GM06990 (cell line): ENCODE measurements at places on chromosomes 4 and X.

- no peak for DNase-seq
Measured at GRCh38 chr4:108838451-108838850, 75.6 kb upstream of the ETNPPL start.

GRCh38 chrX:121733514-121733913 is 686.1 kb downstream of the GLUD2 start:
- no peak for DNase-seq

DNA sequence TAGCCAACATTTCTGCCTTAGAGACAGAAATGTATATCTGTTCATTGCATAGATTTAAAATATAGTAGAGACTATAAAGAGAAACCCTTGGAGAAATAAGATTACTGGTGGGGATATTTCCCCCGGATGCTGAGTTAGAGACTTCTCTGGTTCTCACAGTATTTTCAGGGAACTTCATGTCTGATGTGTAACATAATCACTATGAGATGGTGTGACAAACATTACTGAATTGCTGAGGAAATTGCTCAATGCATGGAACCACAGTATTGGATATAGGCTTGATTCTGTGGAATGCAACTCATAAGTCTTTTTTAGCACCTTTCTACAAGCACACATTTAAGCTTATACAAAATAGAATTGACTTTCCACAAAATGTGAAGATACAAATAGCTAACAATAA is 152.7 kb downstream of the SOWAHB start:
- no peak for DNase-seq

DNA sequence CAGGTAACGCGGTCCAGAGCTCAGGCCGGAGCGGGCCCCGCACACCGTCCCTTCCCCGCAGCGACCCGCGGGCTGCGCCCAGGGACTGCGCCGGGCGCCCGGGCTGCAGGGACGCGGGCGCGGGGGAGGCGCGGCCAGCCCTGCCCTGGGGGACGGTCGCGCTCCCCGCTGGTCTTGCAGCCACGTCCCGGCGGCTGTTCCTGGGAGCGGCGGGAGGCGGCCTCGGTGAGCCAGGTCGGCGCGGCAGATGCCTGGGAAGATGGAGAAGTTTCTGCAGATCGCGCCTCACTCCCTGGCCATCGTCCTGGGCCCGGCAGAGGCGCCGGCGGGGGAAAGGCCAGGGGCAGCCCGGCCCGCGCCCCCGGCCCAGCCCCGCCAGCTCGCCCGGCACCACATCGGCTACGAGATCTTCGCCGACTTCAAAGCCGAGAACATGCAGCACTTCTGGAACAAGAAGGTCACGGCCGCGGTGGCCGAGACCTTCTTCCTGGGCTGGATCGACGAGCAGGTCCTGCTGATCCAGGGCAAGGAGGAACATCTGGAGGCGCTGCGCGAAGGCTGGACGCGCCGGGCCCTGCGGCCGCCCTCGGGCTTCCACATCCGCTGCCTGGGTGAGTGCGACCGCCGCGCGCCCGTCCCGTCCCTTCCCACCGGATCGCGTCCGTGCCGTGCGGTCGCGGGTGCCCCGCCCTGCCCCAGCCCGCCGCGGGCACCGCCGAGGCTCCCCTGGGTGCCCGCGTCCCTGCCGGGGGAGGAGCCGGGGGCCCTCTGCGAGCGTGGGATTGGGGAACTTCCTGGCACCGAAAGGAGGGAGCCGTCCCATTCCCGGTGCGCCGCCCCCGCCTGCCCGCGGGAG is 107.4 kb upstream of the STOX2 start:
- DNase-seq: peak; percentile 22

DNA sequence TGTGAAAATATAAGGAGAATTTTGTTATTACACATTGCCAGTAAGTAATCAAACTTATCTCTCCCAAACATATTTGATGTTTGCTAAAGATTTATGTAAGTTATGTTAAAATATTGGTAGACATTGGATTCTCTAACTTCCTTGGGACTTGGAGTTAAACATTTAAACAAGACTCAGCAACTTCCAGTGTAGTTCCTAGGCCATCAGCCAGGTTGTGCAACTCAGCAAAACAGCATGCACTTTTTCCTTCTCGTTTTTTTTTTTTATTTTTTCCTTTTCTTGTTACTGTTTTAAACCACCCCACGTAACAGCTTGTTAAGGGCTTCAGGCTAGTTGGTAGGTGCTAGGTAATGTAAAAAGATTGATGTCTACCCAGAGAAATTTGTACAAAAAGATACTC is 510.4 kb downstream of the ANKRD50 start:
- DNase-seq: no peak

DNA sequence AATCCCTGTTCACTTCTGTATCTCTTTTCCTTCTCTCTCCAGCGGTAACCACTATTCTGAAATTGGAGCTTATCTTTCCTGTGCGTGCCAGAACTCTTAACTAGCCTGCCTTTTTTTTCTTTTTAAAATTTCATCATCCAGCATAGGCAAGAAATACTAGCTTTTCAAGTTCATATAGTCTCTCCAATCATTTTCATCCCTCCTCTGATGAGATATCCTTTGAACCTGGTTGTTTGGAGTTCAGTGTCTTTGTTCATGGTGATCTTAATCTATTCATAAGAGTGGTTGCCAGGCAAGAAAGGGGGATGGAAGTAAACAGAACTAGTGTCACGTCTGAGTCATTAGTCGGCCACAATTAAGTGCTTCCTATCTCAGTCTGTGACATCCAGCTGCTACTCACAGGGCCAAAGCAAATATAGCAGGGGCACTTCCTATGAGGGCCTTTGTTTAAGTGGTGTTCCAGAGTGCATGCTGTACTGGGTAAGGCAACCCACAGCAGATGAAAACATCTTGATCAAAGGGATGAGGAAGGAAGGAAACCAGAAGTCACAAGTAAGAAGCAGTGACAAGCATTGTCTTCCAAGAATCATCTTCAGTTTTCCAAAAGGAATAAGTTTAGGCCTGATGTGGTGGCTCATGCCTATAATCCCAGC is 56.4 kb upstream of the XIAP start:
- DNase-seq: peak; percentile 22

GRCh38 chr4:183674153-183674552 is 15.1 kb downstream of the TRAPPC11 start:
- no peak for DNase-seq

DNA sequence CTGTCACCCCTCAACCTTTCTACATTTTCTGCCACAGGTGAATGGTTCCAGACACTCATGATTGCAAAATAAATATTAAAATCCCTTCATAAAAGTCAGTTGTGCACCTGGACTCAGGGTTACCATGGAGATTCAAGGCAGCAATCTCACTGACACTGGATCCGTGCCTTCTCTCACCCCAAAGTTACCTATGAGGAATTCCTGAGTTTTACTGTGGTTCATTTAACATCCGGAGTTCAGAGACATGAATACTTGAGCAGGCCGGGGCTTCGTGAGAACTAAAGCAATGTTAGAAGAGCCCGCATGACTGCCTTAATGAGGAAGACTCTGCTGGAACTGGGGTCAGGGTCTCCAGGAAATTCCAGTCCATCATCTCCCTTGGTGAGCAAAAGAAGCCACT is 12.5 kb upstream of the CLNK start:
- DNase-seq: no peak

GRCh38 chr4:60296386-60296785 is 903.7 kb upstream of the ADGRL3 start:
- DNase-seq: no peak

GRCh38 chrX:125153621-125154020 is 166.1 kb upstream of the TEX13C start:
- DNase-seq: no peak

DNA sequence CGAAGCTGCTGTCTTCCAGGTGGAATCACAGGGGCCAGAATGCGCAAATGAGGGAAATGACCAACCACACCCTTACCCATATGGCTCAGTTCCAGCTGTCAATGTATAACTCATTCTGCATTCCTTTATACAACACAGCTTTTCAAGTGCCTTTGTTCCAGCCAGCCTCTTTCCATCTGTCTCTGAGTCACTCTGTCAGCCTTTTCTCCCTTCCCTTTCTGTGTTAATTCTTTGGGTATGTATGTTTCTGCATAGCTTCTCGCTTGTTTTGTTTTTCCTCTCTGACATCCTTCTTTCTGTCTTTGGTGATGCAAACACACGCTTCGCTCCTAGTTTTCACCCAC is 54.5 kb downstream of the RS1 start:
- no peak for DNase-seq

- DNase-seq: no peak
Measured at GRCh38 chr4:211033-211511, 86.8 kb downstream of the ZNF718 start.

DNA sequence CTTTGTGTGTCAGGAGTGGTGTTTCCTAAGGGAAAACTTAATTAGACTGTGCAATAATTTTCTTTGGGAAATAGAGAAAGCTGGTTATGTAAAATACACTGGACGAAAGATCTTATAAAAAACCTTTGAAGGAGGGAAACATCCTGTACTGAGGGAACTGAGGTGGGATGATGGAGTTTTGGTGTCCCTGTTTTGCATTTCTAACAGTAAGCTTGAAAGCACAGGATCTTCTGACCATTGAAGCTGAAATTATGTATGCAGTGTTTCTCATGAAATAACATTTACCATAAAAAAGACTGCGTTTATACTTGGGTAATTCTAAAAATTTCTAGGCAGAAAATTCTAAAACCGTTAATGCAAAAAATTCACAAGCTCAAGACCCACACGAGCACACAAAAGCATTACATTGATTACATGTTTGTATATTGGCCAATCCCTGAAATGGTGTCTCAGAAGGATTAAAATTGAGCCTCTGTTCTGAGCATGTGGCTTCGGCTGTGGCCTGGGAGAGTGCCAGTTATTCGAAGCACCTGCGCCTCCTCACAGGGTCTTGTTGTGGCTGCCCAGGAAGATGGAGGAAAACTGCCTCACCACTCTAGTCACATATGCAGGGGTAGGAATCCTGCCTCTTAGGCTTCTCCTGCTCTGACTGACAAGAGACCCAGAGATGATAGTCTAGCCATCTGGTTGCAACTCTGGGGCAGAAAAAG is 49.5 kb downstream of the JADE3 start:
- DNase-seq: no peak

DNA sequence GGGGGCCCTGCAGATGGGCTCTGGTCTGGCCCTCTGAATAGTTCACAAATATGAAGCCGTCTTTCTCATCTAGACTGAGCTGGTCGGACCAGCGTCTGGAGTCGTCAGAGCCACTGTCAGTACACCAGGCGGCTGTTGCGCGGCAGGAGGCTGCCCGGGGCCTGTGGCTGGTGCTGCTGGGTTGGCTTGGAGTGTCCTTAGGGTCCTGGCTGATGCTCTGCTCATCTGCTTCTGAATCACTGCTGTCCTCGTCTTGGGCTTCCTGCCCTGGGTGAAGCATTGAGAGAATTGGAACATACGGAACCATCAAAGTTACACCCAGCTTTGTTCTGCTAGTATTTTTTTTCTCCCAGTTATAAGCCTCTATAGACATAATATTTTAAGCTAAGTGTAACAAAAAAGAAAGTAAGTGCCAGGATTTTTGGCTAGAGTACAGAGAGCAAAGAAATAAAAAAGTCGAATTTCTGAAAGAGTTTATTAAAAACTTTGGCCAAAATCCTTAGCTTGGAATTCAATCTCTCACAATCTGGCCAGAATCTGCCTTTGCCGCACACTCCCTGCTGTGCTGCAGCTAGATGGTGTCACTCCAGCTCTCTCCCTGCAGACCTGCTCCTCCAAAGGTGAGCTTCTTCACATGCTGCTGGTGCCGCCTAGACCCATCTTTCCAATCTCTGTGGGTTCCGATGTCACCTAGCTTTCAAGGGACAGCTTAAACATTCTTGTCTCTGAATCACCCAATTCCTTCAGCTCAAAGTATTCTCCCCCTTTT is 96.2 kb downstream of the CDS1 start:
- no peak for DNase-seq

DNA sequence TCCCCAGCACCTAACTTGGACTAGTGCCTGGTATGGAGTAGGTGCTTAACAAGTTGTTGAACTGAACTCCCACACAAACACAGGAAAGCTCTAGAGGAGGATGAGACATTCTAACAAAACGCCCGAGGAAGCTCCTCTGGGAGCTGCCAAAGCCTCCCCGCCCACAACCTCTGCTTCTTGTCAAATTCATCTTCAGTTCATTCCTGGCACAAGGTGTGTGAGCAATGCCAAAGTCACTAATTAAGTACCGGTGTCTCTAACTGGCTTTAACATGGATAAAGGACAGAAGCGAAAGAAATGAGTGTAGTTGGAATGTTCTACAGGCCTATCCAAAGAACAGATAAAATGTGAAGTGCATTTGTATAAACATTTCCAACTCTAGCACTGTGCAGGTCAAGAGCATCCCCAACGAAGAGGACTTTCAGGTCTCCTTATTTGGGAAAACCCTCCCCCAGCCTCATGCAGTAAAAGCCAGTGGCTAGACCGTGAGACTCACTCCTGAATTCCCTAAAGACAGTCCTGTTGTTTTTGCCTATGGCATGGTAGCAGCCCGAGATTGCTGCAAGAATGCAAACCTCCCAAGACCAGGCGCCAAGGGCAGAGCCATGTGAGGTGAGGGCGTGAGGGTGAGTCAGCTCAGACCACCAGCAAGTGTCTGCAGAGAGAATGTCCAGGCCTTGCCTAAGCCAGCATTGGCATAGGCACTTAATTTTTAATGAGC is 72.2 kb upstream of the KLF3 start:
- DNase-seq: no peak

GRCh38 chrX:111319451-111319850 is 49.2 kb upstream of the CAPN6 start:
- no peak for DNase-seq

DNA sequence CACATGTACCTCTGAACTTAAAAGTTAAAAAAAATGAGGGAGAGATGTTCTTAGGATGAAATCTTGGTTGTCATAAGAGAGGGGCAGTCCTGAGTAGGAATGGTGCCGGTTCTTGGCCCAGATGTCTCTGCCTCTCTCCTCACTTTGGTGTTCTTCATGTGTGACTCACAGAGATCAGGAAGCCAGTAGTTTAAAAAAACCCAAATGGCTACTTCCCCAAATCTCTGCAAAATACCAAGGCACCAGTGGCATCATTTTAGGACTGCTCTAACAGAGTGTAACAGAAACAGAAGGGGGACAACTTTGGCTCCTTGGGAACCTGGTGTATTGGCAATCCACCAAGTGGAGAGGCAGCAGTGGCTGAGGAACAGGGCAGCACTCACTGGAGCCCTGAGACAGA is 116.8 kb downstream of the SCD5 start:
- DNase-seq: no peak

DNA sequence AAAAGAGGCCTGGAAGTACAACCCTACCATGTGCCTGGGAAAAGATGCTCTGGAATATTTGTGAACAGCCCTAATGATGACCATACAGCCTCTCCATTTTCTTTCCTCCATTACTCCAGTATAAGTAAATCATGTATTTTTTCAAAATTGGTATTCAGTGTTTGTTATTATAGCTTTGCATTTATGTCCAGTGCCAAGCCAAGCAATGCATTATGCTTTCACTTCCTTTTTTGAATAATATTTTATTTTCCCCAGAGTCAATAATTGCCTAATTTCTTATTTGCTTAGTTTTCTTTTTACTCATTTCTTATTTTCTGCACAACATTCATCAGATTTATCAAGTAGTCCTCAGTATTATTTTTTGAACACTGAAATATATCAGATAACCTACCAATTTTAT is 49.3 kb upstream of the EOLA2 start:
- no peak for DNase-seq

GRCh38 chr4:1042352-1043055 is 31.1 kb downstream of the FGFRL1 start:
- DNase-seq: no peak

- DNase-seq: peak; percentile 37
Measured at GRCh38 chrX:70455366-70456202, 10.9 kb downstream of the DLG3 start.
